Esophagus mucosa (tissue), 1 donor: ENCODE measurements at places on chromosomes 1 and 21. TPM values are rescaled to one million over a fixed set of nuclear protein-coding genes. Genes with fewer than 3 reads are reported as not detected.

The KMO gene
- 0.12 TPM for total RNA-seq

The BCL2L15 gene
- total RNA-seq = 8.4 TPM

The RORC gene
- 1.2 TPM for total RNA-seq

The AADACL4 gene
- total RNA-seq = not detected

The CSF1 gene
- total RNA-seq = 4.6 TPM

The TCEANC2 gene
- 4.2 TPM for total RNA-seq

The CFHR1 gene
- 0.60 TPM for total RNA-seq

The ACTL8 gene
- total RNA-seq = 0.20 TPM

The YTHDF2 gene
- total RNA-seq = 61.2 TPM

The LRRC3 gene
- 0.72 TPM for total RNA-seq

The TSPAN1 gene
- total RNA-seq = 4.7 TPM

The HTR6 gene
- not detected for total RNA-seq

The AMY2B gene
- total RNA-seq = 2.9 TPM

The IGSF21 gene
- total RNA-seq = not detected

The E2F2 gene
- total RNA-seq = 13.9 TPM

The CYYR1 gene
- total RNA-seq = 4.6 TPM
